ENCODE measurements at places on chromosomes 5 and 9.
A peak's percentile ranks its signal among the peaks of the same experiment; 100 is the strongest.

DNA sequence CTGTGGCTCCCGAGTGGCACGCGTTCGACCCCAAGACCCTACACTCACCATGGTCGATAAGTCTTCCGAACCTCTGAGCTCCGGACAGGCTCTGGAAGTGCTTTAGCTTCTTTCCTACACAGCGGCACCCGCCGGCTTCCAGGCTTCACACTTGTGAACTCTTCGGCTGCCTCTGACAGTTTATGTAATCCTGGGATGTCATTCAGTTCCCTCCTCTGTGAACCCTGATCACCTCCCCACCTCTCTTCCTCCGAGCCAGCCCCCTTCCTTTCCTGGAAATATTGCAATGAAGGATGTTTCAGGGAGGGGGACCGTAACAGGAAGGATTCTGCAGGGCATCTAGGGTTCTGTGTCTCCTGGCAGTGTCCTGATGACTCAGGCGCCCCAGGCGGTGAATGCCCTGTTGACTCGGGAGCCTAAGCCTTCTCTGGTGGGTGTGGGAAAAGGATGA lies at the start of gene CD14:
Gene CD14 (minus strand): TSS at position 155 of the 451 bp plus-strand sequence. CDS start 104 bp downstream, at position 51.
- DNase-seq, result no peak

DNA sequence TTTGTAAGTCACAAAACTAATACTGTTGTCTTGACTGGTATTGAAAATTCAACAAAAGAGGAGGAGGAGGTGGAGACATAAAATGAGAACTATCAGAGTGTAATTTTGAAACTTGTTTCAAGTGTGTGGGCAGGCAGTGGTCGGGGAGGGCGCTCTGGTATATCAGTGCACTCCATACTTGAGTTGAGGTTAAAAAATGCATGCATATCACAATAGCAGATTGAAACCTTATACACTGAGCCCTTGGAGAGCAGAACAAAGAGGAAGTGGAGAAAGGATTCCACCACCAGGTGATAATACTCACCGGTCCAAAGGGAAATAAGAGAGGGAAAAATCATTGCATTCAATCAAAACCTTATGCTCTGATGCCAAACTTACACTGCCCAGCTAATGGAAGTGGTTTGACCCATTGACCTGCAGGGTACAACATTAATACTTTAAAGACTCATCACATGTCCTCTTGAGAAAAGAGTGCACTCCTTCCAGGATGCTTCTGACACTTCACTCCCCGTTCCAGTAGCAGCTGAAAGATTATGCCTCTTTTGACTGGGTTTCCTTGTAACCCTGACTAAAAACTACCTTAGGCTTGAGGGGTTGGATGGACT lies 79.5 kb upstream of the FAM169A start:
- no peak for DNase-seq

DNA sequence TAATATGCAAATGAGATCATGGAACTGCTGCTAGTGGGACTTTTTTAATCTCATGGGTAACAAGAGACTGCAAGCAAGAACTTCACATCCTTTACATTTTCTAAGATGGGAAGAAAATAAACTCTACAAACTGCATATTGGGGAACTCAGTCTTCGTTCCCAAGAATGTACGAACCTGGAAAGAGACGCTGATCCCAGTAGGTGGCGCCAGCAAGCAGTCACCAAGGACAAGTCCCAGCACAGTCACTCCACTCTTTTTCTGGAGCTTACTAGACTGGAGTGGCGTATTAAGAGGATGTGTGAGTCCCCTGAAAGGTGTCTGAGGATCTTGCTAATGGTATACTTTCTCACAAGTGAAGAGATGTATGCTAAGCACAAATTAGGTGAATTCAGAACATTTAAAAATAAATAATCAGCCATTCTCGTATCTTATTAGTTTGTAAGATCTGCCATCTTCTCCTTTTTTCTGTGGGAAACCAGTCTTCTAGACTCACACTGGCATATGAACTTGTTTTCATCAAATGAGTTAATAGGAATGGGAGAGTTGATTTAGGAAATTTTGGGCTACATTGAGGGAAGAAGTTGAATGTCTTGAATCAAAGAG lies 16.0 kb upstream of the PUM3 start:
- DNase-seq, result no peak

DNA sequence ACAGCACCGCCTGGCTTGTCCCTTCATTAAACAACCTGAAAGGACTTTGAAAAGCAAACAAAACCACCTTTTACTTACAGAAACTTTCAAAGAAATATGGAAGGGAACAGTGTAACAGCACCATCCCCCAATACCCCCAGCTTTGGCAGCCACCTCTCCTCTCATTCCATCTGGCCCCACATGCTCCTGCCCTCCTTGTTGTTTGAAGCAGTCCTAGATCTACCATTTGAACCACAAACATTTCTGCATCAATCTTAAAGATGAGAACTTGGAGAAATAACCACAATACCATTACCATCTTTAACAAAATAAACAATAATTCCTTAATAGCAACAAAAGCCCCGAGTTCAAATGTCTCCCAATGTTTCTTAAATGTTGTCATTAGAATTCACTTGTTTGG lies 17.8 kb upstream of the COL15A1 start:
- DNase-seq, result no peak

DNA sequence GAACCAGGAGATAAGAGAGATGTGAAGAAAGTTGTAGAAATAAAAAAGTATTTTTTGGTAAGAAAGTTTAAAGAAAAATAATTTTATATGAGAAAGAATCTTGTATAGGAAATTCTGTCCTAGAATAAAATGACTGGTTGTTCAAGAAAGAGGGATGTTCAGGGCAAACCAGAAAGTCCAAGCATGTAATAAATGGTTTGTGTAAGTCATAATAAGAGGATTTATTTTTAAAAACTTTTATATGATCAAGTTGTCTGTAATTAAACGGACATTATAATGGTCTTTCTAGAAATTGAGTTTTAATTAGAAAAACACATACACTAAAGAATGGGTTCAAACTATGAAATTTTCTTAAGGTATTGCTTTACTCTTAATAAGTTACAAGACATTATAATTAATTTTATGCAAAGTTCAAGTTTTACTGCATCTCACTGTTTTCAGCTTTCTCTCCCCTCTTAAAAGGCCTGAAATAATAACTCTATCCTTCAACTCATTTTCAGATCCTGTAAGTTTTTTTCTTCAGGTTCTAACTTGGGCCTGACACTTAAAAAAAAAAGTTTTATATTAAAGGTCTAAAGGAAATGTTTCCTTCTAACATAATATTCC lies 56.1 kb upstream of the ZNF300 start:
- DNase-seq, result no peak

- no peak for DNase-seq
Observed at GRCh38 chr5:54398191-54398590, 57.3 kb upstream of the HSPB3 start.

- no peak for DNase-seq
Observed at GRCh38 chr9:28287455-28287854, 714.2 kb upstream of the C9orf72 start.

GRCh38 chr9:133991214-133991921 lies 756 bp downstream of the VAV2 start:
- DNase-seq, result no peak

- DNase-seq, result no peak
Observed at GRCh38 chr9:82883436-82883835, 179.5 kb downstream of the RASEF start.

GRCh38 chr5:152290181-152290580 lies 114.9 kb downstream of the NMUR2 start:
- DNase-seq, result no peak

DNA sequence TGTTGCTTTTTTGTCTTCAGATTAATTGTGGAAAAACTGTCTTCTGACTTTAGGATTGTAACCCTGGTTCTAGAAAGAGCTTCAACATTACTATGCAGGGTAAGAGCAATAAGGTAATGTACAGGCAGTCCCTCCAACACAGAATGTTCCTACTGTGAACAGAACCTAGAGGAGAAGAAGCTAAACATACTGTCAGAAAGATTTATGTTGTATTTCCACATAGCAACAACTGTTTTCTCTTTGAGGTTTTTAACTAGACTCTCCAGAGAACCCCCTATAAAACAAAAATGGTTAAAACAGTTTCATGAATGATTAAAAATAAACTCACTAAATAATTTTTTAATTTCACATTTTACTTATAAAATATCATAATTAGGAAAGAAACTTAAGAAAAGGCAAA lies 64.3 kb upstream of the NAA35 start:
- no peak for DNase-seq

GRCh38 chr9:132114102-132114707 lies 34.5 kb upstream of the MED27 start:
- no peak for DNase-seq

DNA sequence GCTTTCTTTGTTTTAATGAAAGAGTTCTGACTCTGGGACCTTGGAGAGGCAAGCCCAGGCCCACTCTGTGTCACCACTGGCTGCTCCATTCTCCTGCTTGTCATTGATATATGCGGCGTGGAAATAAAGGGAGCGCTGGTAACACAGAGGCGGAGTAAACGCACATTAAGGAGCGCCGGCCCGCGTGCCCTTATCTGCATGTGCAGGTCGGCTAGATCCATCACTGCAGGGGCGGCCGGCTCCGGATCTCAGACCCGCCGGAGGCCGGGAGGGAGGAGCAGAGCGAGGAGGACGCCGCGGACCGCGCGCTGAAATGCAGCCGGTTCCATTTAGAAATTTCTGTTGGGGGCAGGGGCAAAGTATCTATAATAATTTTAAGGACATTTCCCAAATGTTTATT lies 70.8 kb downstream of the MRPL36 start:
- DNase-seq, result no peak

GRCh38 chr9:127194881-127195713 lies 69.5 kb upstream of the GARNL3 start:
- no peak for DNase-seq

GRCh38 chr5:84599964-84600363 lies 215.3 kb upstream of the EDIL3 start:
- no peak for DNase-seq

GRCh38 chr5:171420431-171421241 lies 1.2 kb downstream of the FGF18 start:
- no peak for DNase-seq

DNA sequence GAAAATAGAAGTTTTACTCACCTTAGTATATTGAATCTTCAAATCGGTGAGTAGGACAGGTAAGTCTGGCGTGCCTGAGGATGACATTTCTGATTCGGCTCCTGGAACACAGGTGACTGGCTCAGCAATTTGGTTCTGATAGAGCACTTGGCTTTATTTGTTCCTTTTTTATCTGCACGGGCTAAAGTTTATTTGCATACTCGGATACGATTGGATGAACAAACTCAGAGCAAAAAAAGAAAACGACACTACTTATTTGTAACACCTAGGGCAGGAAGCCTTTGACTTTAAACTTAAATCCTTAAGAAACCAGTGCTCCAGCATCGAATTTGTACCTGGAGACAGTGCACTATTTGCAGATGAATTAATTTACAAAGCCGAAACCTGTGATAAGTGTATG lies at the start of gene ALDH1A1:
Gene ALDH1A1 (minus strand): TSS at position 140 of the 400 bp plus-strand sequence. CDS start 53 bp downstream, at position 87.
- DNase-seq, result no peak

DNA sequence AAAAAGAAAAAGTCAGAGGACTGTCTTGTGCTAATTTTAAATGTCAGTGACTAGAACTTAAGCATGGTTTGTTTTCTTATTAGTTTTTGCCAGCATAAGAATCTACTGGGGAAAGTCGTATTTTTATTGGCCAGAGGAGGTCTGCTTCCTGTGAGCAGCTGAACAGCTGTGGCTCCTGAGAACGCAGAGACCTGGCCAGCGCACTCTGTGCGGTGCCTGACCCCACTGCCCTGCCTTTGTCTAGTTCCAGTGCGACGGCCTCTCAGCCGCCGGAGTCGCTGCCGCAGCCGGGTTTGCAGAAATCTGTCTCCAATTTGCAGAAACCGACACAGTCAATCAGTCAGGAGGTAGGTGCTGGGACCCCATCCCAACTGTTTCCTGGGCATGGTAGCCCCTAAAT lies 42.5 kb downstream of the PRRC2B start:
- no peak for DNase-seq

GRCh38 chr9:5976674-5977397 lies 38.6 kb downstream of the RANBP6 start:
- no peak for DNase-seq

DNA sequence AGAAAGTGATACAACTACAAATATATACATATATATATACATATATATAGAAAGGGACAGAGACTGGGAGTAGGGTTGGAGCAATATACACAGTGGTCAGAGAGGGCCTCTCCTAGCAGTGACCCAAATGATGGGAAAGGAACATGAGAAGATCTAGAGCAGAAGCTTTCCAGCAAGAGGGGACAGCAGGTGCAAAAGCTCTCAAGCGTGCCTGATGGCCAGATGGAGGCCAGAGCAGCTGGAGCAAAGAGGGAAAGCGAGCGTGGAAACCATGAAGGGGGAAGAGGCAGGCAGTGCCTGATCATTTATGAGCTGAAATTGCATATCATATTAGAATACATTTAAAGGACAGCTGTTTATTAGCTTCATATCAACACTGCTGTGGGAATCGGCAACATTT lies 7.6 kb upstream of the GRPEL2 start:
- no peak for DNase-seq

- no peak for DNase-seq
Observed at GRCh38 chr5:154740957-154741356, 14.2 kb upstream of the LARP1 start.

GRCh38 chr5:66864240-66864884 lies 268.2 kb downstream of the MAST4 start:
- DNase-seq, result peak; percentile 5

DNA sequence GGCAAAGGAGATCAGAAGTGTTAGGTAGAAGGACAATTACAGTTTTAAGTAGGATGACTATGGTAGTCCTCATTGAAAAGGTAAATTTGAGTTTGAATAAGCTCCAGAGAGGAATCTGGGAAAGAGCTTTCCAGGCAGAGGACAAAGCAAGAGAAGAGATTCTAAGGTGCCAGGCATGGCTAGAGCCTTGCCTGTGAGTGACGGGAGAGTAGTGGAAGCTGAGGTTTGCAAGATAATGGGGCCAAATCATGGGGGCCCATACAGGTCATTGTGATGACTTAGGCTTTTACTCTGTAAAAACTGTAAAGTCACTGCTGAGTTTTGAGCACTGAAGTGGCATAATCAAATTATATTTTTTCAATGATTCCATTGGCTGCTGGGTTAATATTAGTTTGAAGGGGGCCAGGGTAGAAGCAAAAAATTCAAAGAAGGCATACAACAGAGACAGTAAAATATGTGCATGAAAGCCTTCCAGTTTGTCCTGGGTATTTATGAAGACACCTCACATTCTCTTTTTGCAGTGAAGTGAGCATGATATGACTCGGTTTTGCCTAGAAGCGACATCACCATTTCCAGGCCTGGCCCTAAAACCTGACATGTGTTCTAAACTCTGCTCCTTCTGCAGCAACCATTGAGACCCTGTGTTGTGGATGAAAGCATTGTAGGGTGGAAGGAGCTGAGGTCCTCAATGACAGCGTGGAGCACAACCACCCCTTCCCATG lies 279.8 kb upstream of the TNC start:
- no peak for DNase-seq

Data from activated CD4-positive, CD25-positive, alpha-beta regulatory T cell (primary cell).